ENCODE measurements at places on chromosomes 4 and X.

GRCh38 chr4:176443646-176444409, 124.1 kb downstream of the SPCS3 start:
- DNase-seq: no peak

DNA sequence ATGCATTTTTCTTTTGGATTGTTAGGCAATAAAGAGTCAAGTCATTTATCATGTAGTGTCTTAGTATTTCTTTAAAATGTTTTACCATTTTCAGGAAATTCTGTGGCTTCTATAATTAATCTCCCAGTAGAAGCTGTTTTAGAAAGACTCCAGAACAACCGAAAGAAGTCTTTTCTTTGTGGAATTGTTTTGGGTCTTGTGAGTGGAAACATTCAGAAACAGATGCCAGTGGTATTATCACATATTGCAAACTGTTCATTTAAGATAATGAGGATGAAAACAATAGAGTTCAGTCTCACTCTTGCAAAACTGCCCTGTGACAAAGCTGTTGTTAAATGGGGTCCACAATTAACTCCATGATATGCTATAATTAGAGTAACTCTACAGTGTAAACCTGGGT, 211.2 kb upstream of the KIT start:
- DNase-seq: no peak

DNA sequence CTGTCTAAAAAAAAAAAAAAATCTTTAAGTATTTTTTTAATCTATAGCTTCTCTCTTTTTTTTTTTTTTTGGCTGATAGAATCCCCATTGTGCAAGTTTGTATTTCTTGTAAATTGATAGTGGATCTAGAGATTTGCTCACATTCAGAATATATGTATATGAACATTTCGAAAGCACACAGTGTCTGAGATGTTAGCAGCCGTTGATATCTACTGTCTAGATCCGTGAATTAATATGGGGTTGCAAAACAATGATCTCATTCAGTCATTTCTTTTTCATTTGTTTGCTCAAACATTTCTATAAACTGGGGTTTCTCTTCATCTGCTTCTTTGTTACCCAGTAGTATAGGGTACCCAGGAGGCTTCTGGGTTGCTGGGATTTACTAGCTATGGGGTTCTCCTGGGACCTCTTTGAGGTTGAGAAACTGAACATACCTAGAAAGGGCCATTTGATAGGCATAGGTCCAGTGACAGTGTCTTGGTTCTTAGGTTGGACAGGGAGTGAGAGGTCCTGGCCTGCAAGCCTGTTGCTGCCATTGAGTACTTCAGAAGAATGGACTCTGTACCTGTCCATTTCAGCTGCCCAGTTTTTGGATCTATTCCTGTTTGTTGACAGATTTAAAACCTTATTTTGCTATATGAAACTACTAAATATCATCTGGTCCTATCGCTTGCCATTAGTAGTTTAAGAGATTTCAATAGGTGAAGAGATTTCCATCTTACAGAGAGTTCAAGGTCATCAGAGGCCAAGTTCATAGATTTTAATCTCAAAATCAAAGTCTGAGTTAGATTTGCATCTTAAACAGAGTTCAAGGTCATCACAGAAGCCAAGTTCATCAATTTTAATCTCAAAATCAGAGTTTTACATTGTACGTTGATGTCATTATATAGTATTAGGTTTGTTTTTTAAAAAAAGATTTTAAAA, 50.8 kb downstream of the WWC2 start:
- no peak for DNase-seq

GRCh38 chr4:73668782-73669201, 48.6 kb upstream of the RASSF6 start:
- no peak for DNase-seq

GRCh38 chr4:37858872-37859271, 32.0 kb upstream of the TBC1D1 start:
- DNase-seq: no peak

GRCh38 chr4:68576272-68577125, at the start of gene UGT2B17:
UGT2B17 (minus strand) TSS chr4:68576322; CDS start chr4:68568484, 7,838 bp downstream.
- no peak for DNase-seq

GRCh38 chrX:22486296-22486695, 213.6 kb downstream of the CBLL2 start:
- no peak for DNase-seq

DNA sequence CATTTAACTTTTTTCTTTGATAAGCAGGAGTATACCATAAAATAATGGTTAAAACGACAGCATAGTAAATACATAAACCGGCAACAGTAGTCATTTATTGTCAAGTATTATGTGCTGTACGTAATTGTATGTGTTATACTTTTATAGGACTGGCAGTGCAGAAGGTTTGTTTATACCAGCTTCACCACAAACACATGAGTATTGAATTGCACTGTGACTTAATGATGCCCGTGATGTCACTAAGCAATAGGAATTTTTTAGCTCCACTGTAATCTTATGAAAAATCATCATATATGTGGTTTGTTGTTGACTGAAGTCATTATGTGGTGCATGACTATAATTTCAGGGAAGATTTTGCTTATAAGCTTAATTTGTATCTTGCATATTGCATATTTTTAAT, 424.6 kb downstream of the PABPC4L start:
- no peak for DNase-seq

- DNase-seq: no peak
These were observed 1.4 kb upstream of the FNIP2 start for GRCh38 chr4:158767451-158767850.

DNA sequence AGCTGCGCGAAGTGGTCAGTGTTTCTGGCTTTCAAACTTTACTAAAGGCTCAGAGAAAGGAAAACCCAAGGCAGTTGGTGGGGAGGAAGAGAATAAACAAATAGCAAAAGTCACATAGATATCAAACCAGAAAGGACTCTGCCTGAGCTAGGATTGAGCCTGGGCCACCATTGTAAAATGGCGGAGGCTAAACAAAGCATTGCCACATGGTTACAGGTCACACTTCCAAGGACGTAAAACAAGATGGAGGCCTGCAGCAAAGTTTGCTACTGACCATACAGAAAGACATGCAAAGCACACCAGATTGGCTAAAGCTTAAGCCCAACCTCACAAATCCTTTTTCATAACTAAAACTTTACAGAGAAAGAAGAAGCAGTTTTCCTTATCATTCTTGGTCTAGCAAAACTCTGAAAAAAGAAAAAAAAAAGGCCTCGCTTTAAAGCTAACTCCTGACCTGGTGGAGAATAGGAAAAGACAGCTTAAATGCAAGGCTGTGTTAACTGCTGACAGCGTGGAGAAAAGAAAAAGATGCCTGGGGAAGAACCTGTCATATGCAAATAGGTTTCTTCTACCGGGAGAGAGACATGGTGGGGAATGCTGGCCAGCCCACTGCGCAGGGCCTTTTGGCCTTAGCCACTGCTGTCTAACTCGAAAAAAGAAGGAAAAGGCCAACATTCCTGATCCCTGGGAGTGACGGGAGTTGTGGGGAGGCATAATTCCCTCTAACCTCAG, 81.8 kb upstream of the SMARCA5 start:
- no peak for DNase-seq

DNA sequence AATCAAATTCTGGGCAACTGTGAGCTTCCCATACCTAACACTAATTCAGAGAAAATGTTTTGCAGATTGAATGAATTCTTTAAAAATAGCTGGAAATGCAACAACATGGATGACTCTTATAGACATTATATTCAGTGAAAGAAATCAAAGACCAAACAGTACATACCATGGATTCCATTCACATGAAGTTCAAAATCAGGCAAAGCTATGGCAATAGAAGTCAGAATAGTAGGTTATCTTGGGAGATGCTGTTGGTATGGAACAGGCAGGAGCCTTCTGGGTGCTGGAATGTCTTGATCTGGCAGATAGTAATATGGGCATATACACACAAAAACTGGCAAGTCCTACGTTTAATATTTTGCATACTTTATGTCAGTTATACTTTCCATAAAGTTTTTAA, 25.5 kb upstream of the CBLL2 start:
- no peak for DNase-seq

DNA sequence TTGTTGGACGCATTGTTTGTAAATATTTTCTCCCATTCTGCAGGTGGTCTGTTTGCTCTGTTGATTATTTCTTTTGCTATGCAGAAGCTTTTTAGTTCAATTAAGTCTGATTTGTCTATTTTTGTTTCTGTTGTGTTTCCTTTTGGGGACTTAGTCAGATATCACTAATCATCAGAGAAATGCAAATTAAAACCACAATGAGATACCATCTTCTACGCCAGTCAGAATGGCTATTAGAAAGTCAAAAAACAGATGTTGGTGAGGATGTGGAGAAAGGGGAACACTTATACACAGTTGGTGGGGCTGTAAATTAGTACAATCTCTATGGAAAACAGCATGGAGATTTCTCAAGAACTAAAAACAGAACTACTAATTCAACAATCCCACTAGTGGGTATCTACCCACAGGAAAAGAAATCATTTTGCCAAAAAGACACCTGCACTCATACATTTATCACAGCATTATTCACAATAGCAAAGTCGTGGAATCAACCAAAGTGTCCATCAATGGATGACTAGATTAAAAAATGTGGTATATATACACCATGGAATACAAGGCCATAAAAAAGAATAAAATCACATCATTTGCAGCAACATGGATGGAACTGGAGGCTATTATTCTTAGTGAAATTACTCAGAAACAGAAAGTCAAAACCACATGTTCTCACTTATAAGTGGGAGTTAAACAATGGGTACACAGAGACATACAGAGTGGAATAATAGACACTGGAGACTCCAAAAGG, 8.1 kb downstream of the COQ2 start:
- no peak for DNase-seq

GRCh38 chr4:105194328-105195231, 47.9 kb downstream of the TET2 start:
- no peak for DNase-seq

- DNase-seq: no peak
These were observed 807 bp downstream of the SEL1L3 start for GRCh38 chr4:25861951-25862410.

DNA sequence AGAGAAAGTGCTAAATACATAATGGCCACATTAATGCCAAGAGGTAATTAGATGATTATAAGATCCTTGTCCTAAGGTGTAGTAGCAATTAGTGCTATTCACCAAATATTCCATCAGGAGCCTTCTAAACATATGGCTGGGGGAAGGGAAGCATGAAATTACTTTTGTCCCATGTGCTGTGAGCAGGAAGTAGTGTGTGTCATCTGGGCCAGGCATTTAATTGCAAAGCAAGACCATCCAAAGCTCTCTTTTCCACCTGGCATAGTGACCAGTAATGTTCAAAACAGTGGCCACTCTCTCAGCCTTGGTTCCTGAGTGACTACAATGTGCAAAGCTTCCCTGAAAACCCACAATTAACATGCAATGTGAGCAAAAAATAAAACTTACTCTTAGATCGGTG, 144.2 kb upstream of the FAM241A start:
- no peak for DNase-seq

DNA sequence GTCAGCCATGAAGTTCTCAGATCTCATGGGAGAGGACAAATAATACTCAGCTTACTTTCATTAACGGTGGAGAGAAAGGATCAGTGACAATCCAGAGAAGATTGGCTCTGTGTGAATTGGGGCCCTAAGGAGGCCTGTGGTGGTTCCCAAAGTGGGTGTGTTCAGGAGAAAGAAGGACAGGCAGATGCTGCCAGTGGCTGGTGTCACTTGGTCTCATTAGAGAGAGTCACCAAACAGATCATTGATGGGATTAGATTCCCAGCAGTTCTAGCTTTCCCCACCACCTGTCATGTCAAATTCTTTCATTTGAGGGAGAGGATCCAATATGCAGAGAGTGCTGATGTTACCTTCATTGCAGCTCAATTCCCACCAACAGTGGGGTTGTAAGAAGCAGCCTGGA, 8.0 kb downstream of the SMPX start:
- DNase-seq: no peak

DNA sequence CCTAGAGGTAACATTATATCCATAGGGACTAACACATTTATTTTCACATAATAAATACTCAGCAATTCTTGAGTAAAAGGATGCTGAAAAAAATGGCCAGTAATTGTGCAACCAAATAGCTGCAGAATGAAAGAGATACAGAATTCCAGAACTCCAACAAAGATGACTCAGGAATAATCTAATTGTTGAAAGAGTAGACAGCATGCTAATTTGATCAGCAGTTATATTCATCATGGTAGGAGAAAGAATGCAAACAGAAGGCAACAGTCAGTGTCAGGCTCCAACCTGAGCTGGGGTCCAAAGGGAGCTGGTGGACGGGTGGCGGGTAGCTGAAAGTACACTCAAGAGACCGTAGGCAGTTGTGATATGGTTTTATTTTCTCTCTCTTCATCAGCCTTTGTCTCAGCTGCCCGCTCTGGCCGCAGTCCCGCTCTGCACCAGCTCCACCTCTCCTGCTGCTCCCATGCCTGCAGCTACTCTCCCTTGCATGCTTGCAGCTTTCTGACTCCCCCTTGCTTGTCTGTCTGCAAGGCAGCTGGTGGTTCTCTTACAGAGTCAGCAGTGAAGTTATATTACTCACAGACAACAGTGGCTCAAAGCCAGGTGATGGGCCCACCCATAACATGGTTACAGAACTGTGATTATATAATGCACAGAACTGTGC, 1150.1 kb downstream of the STIM2 start:
- no peak for DNase-seq

DNA sequence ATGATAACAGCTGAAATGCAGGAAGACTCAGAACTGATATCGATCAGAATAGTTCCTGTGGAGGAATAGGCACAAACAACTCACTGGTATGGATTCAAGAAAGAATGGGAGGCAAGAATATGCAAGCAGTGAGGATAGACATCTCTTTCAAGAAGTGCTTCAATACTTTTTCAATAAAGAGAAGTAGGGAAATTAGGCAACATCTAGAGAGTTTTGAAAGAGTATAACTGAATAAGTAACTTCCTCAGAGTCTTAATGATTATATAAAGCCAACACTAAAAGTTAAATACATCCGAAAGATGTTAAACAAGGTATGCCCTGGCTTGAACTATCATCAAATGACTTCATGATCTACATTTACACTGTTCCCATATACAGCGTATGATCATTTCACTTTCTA, 1443.0 kb downstream of the PCDH7 start:
- no peak for DNase-seq

GRCh38 chr4:24121395-24122175, 231.7 kb upstream of the PPARGC1A start:
- no peak for DNase-seq

All from stimulated activated CD8-positive, alpha-beta memory T cell treated with anti-CD3 and anti-CD28 coated beads, Interleukin-7, amount 100 ng/mL, for 4 hours (primary cell).